NCI-H1092 treated with DMSO at 0.1 percent for 48 hours (cell line): ENCODE measurements at places on chromosomes 2 and 18.
A peak's percentile ranks its signal among the peaks of the same experiment; 100 is the strongest.

GRCh38 chr2:183035954-183036669 lies 2.1 kb downstream of the NCKAP1 start:
- no peak for DNase-seq

DNA sequence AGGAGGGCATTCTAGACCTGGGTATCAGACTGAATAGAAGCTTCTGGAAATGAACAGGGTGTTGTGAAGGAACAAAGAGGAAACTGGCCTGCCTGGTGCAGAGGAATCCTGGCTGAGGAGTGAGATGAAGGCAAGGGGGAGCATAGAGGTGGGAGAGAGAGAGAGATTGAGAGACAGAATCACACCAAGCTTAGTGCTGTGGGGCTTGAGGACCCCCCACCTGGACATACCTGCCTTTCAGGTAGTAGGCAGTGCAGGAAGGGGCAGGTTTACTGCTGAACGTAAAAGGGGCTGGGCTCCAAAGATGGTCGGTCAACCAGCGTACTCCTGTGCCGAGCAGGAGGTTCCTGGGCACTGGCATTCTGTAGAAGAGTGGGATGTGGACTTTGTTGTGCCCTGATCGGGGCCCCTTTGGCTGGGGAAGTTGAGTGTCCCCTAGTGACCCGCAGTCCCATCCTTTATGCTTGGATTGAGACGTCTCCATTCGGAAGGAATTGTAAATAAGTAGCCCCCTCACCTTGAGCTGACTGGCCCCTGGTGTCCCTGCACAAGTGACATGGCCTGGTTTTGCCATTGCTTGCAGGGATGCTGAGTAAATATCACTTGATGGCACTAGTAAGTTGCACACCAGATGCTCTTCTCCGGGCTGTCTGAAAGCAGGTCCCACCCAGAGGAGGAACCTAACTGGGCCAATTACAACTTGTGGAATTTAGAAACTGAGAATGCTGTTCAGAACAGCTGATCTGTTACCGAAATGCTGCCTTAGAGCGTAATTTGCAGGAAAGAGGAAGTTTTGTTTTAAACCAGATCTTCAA lies 1.4 kb downstream of the UBE2F start:
- DNase-seq, result no peak

DNA sequence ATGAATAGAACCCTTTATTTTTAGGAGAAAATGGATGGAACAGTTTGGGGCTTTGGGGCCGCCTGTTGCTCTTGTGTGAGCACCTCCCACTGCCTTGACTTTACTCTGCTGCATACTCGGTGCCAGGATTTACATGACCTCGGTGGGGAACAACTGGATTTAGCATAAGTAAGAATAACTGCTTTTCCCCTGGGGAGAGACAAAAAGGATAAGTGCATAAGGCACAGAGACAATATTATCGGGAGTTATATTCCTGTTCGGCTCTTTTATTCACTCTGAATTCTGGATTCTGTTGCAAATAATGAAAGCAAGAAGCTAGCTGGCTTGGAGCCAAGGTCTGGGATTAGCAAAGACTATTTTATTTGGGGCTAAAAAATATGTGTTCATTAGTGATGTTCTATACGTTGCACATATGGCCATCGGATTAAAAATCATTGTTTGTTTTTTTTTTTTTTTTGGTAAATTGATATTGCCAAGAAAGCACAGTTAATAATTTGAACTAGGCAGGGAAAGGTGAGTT lies 69.8 kb downstream of the CYBRD1 start:
- peak; percentile 58 for DNase-seq

- DNase-seq, result peak; percentile 19
Measured at GRCh38 chr2:191150600-191151330, at the start of gene STAT4. Gene STAT4, minus strand, starts transcription at chr2:191150994. Its CDS starts 2,791 bp downstream, at chr2:191148203.

DNA sequence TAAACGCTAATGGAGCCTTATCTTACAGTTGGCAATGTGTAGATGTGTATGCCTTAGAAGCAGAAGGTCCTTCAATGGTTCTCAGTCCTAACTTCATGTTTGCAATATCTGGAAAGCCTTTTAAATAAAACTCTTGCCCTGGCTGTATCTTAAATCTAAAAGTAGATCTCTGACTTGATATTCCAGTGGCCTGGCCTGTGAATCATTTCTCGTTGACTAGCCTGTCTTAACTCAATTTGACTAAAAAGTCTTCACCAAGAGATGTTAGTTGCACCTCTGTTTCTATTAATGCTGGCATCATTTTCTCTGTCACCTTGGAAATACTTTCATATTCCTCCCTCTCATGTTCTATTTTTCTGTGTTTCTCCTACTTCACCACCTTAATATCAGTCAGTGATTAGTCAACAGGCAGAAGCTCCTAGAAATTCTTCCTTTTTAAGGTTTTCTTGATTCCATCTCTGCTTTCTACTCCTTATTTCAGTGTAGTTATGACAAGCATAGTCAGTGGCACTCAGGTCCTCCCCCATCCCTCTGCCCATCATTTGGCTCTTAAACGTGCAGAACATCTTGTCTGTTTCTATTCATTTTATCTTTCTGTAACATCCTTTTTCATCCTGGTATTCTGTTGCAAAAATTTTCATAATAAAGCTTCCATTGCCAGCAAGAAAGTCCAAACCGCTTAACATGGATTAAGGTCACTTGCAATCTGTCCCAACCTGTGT lies 4.3 kb downstream of the ITGAV start:
- no peak for DNase-seq

DNA sequence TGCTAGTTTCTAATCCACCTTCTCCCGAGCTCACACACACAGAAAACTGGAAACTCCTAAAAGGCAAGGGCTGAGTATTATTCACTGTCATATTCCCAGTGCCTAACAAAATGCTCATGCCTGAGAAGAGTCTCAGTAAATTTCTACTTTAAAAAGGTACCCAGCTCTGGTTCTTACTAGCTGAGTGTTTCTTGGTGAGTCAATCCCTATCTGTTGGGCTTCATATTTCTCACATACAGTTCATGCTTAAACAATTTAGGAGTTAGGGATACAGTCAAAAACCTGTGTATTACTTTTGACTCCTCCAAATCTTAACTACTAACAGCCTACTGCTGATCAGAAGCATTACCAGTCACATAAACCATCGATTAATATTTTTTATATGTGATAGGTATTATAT lies 204.9 kb downstream of the EN1 start:
- DNase-seq, result no peak

- DNase-seq, result no peak
Measured at GRCh38 chr2:41992671-41993434, 55.0 kb upstream of the PKDCC start.

DNA sequence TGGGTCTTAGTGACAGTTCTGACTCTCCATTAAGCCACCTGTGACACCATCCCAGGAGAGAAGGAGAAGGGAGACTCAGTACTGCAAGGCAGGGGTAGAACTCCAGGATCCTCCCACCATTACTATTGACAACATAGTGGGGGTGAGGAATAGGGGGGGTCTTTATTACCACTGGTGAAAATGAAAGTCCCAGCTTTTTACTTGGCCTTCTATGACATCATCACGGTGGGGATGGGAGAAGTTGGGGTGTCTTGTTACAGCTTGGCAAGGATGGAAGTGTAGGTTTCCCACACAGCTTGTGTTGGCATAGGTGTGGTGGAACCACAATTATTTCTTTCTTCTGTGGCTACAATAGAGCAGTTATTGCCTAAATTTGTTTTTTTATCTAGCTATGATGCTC lies 203.9 kb upstream of the DTNA start:
- DNase-seq, result no peak

DNA sequence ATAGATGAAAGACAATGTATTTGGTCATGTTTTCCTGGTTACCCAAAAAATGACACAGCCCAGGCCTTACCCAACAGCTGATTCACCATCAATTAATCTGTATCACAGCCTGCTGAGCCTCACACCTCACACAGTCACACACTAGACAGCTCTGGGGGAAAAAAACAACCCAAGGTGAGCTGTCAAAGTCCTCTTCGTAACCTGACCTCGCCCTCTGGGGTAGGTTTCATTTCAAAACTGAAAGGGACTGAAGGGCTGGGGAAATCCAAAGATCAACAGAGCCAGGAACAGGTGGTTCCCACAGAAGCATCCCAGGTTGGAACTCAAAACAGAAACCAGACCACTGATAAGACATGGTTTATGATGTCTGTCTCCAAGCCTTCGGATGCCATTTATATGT lies 18.2 kb upstream of the PCBP1 start:
- no peak for DNase-seq

DNA sequence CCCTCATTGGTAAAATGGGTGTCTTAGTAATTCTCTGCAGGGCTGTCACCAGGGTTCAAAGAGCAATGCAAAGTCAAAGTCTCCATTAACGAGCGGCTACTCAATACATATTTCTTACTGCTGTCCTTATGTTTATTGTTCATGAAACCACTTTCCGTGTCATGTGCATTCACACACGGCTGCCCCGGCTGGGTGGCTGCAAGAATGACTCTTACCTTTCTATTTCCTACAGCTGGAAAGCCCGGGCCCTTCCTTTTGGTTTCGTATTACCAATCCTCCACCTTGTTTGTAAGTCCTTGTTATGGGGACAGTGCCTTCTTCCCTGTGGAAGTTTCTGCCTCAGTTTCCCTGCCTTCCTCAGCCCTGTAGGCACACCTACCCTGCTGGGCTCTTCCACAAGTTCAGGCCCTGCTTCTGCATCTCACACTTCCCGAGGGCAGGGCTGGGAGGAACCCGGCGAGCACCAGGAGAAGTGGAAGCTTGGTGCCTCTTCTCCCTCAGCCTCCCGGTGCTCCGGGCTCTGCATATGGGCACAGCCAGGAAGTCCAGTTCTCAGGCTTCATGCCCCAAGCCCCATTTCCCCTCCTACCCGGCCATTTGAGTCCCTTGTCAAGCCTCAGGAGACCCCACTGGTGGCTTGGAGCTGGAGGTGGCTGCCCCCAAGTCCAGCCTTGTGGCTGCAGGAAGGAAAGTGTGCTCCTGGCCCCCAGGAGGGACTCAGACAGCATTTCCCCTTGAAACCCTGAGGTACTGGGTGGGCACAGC lies 18.7 kb upstream of the ACKR3 start:
- no peak for DNase-seq

- no peak for DNase-seq
Measured at GRCh38 chr2:48205137-48205798, 299.0 kb upstream of the FBXO11 start.

- no peak for DNase-seq
Measured at GRCh38 chr2:10765461-10765860, 44.0 kb downstream of the ATP6V1C2 start.

GRCh38 chr2:239146011-239146641 lies 254.7 kb downstream of the HDAC4 start:
- DNase-seq, result no peak

GRCh38 chr2:126885751-126886210 lies 12.9 kb upstream of the TEX51 start:
- no peak for DNase-seq

DNA sequence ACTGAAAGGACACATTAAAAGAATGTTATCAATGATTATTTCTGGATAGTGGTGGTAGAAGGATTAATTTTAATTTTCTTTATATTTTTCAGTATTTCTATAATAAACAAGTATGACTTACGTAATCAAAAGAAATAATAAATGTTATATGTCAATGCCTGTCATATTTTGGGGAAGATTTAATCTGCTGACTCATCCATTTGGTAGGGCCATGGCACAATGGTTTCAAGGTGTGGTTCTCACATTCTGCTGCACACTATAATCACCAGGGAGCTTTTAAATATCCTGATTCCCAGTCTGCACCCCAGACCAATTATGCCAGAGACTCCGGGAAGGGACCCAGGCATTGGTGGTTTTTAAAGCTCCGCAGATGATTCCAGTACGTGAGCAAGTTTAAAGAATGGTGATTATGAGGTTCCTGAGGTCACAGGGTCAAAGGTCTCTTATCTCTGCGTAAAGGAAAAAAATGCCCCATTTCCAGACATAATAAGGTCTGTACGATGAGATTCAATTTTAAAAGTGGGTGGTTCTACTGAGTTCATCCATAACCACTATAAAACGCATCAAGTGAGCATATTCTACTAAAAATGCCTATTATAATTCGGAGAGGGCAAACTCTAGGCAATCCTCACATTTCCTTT lies 27.2 kb downstream of the WIPF1 start:
- no peak for DNase-seq

DNA sequence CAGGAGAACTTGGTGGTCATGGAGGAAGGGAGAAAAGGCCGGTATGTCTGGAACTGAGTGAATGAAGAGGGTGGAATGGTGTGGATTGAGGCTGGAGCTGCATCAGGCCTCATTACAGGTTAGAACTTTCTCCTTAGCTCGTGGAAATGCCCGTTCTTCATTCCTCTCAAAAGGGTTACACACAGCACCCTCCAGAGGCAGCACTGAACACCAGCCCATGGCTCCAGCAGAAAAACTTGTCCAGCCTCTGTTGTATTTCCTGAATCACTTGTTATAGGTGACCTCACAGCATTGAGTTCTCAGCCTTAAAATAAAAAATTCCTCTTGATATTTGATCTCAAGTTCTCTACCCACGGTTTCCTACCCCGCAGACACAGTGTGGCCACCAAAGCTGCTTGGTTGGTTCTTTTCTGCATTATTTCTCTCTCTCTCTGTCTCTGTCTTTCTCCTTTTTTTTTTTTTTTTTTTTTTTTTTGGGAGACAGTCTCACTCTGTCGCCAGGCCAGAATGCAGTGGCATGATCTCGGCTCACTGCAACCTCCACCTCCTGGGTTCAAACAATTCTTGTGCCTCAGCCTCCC lies 89.6 kb downstream of the ITGB1BP1 start:
- peak; percentile 56 for DNase-seq

GRCh38 chr2:61530749-61531148 lies 7.4 kb downstream of the XPO1 start:
- no peak for DNase-seq

DNA sequence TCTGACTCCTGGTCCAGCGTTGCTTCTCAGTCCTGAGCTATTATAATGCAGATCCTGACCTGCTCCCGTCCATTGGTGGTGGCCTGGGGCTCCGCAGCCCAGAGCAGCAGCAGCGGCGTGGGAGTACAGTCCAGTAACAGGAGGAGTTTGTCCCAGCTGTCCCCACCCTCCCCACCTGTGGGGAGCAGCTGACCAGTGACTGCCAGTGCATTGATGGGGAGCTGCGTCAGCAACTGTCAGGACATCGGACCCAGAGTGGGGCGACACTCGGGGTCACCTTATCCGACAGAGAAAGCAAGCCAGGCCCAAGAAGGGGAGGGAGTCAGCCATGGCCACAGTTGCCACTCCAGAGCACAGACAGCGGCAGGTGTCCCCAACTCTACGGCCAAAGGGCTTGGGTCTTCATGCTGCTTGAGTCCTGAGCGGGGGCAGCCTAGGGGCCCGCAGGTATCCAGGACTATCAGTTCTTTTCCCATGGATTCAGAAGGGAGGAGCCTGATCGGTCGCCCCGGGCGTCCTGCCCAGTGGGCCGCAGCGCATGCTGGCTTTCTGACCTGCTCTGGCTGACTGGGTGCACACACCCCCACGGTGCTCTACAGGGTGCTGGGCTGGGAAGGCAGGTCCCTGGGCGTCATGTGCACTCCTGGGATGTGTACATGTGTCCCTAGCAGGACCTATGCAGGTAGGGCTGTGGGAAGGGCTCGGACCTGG lies 29.7 kb downstream of the DNMT3A start:
- peak; percentile 20 for DNase-seq

- DNase-seq, result no peak
Measured at GRCh38 chr2:23206650-23207049, 178.3 kb upstream of the KLHL29 start.

- peak; percentile 86 for DNase-seq
Measured at GRCh38 chr18:59249199-59249774, 24.0 kb downstream of the RAX start.
